ENCODE measurements at places on chromosomes 16 and 17. TPM values are rescaled to one million over a fixed set of nuclear protein-coding genes. Genes with fewer than 3 reads are reported as not detected.

The PHF23 gene
- 40.8 TPM for total RNA-seq

The IGSF6 gene
- total RNA-seq, result not detected

The EFNB3 gene
- under 0.01 TPM for total RNA-seq

The SDR42E2 gene
- total RNA-seq, result not detected

The CA10 gene
- total RNA-seq, result not detected

The ARHGAP23 gene
- 17.6 TPM for total RNA-seq

The PSMC3IP gene
- total RNA-seq, result 16.3 TPM

The DYNLL2 gene
- 30.5 TPM for total RNA-seq

The ARHGAP44 gene
- total RNA-seq, result 4.8 TPM

The MPO gene
- 0.58 TPM for total RNA-seq

The PIK3R5 gene
- under 0.01 TPM for total RNA-seq

The CCL4L2 gene
- 0.56 TPM for total RNA-seq

The ODAD4 gene
- 0.56 TPM for total RNA-seq

The LGALS9 gene
- total RNA-seq, result 2.5 TPM

The KRTAP1-5 gene
- 1.9 TPM for total RNA-seq
